ENCODE measurements at places on chromosomes 1 and 21. TPM values are rescaled to one million over a fixed set of nuclear protein-coding genes. Genes with fewer than 3 reads are reported as not detected.

The CFHR4 gene
- total RNA-seq, result not detected

DNA sequence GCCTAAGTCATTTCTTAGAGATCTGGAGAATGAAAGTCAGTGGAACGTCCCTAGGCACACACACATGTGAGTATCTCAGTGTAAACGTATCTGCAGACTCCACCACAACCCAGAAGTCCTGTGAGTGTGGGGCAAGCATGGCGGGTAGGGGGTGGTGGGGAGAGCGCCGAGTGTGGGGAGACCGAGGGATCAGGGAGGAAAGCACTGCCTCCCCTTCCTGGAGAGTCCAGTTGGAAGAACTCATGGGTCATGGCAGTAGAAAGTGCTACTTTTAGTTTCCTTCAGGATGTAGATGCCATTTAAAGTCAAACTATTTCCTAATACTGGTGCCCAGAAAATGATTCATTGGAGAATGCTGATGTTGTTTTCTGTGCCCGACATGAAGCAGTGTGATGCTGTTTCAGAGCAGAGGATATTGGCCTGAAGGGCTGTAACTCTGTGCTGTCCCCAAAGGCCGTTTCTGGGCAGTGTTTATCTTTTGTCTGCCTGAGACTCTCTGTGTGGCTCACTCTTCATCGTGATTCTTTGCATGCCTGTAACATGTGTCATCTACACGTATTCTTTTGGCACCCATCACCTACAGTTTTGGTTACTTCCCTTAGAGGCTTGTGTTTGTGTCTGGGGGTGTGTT, 45.7 kb upstream of the TSPAN2 start:
- peak; percentile 17 for DNase-seq

DNA sequence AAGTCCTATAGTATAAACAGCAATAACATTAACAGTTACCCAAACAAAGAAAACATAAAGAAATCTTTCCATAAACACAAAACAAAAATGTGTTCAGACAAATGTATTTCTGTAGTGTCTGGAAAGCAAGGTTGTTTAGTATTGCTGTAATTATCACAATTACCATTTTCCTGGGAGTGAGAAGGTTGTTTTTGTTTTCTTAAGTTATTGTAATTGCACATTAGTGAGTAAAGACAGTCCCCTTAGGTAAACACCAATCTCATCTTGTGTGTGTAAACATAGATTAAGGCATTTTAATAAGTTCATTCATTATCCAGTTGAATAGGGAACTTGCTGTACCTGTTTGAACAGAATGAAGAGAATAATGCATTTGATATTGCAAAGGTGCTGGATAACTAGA, 356.9 kb upstream of the ADGRL4 start:
- DNase-seq, result no peak

DNA sequence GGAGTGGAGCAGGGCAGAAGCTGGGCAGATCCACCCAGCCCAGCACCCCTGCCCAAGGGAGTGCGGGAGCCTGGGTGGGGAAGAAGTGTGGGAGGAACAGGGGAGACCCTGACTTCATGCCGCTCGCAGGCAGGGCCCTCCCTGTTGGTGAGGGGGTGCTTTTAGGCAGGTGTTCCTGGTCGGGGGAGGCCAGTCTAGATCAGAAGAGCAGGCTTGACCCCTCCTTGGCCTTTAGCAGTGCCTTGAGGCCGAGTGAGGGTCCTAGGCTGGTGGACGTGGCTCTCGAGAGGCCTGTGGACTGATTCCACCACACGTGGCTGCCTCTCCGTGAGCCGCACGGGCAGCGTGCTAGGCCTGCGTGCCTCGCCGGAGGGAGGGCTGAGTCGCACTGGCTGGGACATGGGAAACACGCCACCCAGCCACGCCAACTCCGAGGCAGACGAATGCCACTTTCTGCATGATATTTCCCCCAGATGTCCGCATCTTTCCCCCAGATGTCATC, 19.4 kb upstream of the COL18A1 start:
- no peak for DNase-seq

All from osteocyte (in vitro differentiated cells).